Activated CD8-positive, alpha-beta memory T cell treated with anti-CD3 and anti-CD28 coated beads, Interleukin-2, amount 10 ng/mL, durations not matched to agents 7 days and 5 days (primary cell): ENCODE measurements at places on chromosomes 12 and 14. TPM values are rescaled to one million over a fixed set of nuclear protein-coding genes. Genes with fewer than 3 reads are reported as not detected.

DNA sequence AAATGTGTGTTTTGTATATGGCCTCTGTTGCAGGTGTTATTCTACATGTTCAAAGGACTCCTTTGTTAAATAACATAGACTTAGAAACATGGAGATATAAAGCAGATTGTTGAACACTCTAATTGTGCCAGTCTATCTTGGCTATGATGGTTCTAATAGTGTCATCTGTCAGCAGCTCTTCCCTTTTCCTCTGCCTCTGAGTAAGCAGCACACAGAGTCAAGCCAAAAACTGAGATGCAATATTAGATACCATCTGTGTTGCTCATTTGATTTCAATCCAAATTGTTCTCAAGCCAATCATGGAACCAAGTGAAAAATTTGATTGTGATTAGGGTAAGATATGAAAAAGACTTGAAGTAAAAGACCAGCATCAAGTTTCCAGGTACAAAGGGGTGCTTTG is 871.1 kb upstream of the MGAT4C start:
- DNase-seq = no peak

- no peak for DNase-seq
These were observed 47.3 kb upstream of the LRIG3 start for GRCh38 chr12:58967561-58967960.

- DNase-seq = no peak
These were observed 109.9 kb downstream of the TTC8 start for GRCh38 chr14:88934351-88934806.

GRCh38 chr12:52171950-52172512 is 19.8 kb downstream of the KRT80 start:
- peak; percentile 55 for DNase-seq

GRCh38 chr12:23887055-23887835 is 62.2 kb downstream of the SOX5 start:
- DNase-seq = no peak

GRCh38 chr14:97978341-97978740 is 1181.2 kb downstream of the VRK1 start:
- DNase-seq = peak; percentile 88

DNA sequence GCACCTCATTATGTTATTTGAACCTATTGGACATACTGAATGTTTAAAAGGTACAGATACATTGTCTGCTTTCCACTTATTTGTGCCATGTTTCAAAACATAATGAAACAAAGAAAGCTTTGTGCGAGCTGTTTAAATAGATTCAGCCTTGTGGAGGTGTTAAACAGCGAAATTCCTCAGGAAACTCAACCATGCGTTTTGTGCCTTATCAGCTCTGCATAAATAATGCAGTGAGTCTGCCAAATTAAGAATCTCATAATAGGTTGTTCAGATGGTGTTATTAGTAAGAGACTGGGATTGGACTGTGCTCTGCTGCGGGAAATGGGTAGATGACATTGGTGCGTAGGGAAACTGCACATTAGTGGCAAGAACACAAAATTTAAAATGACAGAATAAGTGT is 163.7 kb upstream of the CLEC14A start:
- no peak for DNase-seq

DNA sequence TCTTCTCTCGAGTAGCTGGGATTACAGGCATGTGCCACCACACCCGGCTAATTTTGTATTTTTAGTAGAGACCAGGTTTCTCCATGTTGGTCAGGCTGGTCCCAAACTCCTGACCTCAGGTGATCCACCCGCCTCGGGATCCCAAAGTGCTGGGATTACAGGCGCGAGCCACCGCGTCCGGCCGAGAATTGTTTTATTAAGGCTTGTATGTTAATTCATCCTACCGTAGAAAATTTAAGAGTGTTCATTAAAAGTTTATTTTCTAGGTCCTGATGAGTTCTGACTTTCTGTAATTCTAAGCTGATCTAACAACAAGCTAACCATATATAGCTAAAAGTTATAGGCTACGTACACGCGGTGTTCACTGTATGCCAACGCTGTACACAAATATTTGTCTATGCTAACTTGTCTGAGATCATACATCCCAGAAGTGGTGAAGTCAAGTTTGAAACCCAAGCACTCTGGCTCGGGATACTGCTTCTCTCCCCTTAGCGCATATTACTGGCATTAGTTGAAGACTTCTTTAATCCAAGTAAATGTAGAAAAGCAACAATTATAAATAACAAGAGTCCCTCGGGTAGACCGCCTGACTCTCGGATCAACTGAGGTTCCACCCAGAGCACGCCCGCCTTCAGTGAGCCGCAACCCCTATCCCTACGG is 570 bp upstream of the MRPS35 start:
- no peak for DNase-seq

DNA sequence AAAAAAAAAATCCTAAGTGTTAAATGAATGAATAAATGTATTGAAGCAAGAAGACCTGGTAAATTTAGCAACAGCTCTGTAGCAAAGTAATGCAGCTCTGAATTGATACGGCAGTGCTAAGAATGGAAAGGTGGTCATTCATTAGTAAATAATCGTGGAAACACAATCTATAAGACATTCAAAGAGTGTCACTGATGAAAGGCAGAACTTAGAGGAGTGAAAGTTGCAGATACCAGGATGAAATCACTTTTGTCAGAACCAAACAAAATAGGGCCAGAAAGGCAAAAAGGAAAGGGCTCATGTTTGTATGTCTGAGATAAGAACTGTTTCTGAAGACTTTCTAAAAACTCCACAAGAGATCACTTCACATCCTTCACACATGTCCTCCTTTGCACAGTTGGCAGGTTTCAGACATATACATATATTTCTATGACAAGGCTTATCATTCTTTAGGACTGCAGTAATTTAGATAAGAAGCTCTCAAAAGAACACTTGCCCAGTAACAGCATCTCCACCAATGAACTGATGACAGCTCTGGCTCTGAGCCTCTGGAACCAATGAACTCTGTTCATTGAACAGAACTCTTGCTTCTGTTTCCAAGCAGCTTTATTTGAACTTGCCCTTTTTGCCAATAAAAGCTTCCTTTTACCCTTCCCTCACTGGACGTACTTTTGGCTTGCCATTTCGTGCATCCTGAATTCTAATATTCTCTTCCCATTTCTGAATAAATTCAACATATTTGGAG is 4.2 kb upstream of the LRR1 start:
- DNase-seq = no peak

- no peak for DNase-seq
These were observed 13.1 kb upstream of the ATP5F1B start for GRCh38 chr12:56658921-56659320.

GRCh38 chr12:1949771-1950470 is 31.5 kb upstream of the CACNA2D4 start:
- DNase-seq = no peak

DNA sequence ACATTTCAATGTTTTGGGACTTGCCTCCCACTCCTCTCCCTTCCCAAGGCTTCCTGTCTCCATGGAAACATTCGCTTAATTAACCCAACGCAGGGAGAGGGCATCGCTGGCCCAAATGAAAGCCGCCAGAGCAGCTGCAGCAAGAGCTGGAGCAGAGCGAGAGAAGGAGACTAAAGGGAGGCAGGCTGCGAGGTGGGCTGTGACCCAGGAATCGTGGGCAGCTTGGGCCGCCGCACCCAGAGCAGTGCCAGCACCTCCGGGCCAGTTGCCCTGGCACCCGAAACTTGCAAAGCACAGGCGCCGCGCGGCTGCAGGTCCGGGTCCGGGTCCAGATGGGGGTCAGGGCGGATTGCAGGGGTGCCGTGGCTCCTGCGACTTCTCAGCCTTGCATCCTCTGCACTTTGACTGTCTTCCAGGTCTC is 43.5 kb upstream of the PTPRQ start:
- no peak for DNase-seq

The CELA1 gene
- not detected for total RNA-seq

The CATSPERB gene
- total RNA-seq = 0.14 TPM

The PTGER2 gene
- 117 TPM for total RNA-seq

The VRTN gene
- total RNA-seq = not detected

The CCDC198 gene
- total RNA-seq = not detected

The ST8SIA1 gene
- total RNA-seq = 2.7 TPM

The LRRIQ1 gene
- total RNA-seq = not detected
